ENCODE measurements at places on chromosomes 11 and 22.

DNA sequence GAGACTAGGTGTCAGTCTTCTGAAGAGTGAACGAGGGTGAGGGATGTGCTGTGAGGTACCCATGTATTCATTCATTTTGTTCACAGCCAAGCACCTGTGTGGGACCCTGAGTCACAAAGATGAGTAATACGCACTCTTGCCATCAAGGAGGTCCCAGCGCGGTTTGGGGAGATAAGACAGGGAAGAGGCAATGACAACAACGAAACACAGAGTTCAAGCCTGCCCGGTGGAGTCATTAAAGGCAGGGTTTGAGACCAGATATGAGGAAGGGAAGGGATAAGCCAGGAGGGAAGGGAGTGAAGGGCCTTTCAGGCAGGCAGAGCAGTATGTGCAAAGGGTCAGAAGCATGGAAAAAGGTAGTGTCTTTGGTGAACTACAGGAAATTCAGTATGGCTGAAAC, 4.6 kb downstream of the DCHS1 start:
- DNase-seq: no peak

DNA sequence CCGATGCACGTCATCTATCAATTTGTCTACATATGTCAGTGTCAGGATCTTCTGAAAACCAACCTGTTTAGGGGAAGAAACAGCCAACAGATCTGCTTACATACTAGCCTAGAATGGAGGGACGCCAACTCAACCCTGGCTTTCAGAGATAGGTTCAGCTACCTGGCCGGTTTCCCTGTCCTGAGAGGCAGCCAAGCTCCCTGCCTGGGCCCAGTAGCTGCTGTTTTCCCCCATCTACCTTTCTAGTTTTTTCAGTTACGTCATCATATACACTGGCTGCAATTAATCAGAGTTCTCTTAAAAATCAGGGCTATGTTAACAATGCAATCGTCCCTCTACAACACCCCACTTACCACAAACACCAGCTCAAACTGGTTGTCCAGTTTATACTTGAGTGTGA, 1.0 kb downstream of the SRPRA start:
- no peak for DNase-seq

DNA sequence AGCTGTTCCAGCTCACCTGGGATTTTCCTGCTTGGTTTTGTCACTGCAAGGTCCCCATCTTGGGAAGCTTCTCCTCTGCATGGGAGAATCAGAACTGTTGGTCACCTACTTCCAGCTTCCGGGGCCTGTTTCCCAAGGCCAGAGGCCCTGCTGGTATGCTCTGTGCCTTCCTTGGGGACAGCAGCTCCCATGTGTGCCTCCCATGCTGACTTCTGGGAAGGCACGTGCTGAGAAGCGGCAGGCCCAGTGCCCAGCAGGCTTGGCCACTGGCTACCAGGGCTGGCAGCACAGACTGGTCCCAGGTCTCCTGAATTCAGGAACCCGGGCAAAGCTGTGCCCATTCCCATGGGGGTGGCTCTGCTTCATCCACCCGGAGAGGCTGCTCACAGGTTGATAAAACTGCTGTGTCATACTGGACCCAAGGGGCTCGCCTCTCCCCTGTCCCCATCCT, 33.8 kb downstream of the MYEOV start:
- no peak for DNase-seq

DNA sequence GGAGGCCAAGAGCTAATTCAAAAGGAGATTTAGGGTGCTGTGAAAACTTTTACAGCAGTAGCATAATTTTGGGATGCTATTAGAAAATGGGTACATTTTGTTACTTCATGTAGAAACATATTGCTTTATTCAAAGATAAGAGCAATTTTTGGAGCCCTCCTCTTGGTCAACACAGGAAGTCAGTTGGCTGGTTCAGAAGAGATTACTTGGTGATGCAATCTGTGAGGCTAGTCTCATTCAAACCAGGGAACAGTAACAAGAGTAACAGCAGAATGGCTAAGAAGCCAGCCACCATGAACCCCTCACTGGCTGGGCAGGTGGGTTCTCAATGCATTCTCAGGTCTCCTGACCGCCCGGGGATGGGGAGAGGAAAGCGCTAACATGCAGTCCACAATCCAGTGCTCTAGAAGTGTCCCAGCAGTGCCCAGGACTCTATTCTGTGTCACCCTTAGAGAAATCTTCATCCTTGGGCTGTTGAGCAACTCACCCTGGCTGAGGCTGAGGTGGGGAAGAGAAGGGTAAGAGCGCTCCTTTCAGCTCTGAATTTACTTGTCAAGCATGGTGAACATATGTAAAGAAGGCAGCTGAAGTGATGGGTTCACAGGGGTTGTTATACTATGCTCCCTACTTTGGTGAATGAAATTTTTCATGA, 262.2 kb upstream of the UBASH3B start:
- no peak for DNase-seq

DNA sequence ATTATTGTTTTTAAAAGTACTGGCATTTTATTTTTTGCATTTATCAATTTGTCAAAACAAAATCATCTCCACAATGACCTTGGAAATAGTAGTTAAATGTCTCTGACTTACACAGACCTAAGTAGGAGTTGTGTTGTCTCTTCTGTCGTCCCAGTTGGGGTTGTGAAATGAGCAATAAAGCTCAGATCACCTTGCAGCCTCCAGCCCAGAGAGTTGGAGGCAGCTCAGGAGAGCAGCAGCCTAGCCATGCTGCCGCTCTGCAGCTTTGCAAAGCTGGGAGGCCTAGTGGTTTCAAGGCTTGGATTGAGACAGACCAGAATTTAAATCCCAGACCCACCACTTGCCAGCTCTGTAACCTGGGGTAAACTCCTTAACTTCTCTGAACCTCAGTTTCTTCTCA, 65.2 kb upstream of the CRYBB3 start:
- no peak for DNase-seq

- DNase-seq: no peak
Observed at GRCh38 chr11:107780775-107781174, 68.9 kb upstream of the SLN start.

DNA sequence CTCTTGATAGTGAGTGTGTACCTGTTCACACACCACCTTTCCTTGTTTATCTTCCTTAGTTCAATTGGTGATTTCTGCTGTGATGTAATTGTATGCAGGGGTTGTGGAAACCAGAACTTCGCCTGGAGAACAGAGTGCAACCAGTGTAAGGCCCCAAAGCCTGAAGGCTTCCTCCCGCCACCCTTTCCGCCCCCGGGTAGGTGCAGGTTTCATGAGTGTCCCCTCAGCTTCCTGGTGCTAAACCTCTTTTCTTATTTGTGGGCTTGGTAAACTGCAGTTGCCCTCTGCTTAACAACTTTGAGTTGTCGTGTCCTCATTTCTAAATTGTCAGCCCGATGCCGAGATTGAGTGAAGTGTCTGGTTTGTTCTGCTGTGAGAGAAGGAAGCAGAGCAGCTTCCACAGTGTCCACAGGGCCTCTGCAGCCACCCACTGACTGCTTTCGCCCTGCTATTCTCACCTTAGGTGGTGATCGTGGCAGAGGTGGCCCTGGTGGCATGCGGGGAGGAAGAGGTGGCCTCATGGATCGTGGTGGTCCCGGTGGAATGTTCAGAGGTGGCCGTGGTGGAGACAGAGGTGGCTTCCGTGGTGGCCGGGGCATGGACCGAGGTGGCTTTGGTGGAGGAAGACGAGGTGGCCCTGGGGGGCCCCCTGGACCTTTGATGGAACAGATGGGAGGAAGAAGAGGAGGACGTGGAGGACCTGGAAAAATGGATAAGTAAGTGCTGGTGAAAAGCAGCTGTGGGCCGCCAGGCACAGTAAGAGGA, 7.1 kb upstream of the GAS2L1 start:
- DNase-seq: no peak

GRCh38 chr22:32493551-32493950, 18.9 kb downstream of the FBXO7 start:
- no peak for DNase-seq

DNA sequence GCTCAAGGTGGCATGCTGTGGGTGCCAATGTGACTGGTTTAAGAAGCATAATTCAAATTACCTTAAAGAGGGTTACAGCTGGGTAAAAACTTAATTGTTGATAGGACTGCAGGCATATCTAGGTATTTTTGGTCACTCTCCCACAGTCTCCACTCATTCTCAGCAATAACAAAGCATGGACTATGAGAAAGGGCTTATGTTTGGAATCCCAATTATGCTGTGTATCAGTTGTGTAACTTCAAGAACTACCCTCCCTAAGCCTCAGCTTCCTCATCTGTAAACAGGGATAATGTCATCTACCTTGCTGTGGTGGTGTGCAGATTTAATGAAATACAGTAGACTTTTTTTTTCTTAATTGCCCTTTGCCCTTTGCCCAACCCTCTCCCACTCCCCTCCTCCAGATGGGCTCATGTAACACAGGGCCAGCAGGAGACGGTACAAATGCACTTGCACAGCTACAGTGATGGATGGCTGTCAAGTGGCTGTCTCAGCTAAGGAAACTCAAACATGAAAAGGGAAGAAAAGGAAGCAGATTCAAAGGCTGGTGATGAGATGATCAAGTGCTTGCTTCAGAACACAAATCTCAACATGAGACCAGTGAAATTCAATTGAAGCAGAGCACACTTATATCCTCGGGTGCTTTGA, 37.6 kb downstream of the MAP6 start:
- no peak for DNase-seq

- DNase-seq: no peak
Observed at GRCh38 chr11:29490938-29491337, 525.9 kb downstream of the KCNA4 start.

DNA sequence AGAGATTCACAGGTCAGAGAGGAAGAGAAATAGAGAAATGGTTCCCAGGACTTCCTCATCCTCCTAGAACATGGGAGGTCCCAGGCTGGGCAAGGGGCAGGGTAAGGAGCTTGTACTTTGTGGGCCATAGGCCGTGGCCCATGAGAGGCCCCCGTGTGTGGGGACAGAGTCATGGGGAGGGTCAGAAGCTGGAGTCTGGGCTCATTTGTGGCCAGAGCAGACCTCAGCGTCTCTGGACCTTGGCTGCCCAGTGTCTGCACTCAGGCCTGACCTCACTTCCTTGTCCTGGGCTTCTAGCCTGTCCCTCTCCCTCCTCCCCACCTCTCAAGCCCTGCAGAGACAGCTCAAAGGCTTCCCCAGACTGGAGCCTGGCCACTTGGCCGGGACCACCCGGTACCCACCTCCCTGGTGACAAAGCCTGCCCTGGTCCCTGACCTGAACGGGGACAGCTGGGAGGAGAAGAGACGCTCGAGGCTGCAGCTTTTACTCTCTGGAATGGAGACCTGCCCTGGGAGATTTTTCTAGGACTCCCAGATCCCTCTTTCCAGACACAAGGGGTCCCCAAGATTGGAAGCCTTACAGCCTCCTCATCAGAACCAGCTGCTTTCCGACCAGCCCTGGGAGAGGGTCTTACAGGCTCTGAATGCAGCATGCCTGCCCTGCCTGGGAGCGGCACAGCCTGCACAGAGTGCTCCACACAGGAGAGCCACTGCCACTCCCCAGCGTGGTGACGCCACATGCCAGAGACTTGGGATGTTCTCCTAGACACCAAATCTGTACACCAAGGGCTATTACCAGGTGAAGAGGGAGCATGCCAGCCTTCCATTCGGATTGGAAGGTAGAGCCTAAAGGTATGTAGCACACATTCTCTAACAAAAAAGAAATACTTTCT, 569.0 kb upstream of the B3GAT1 start:
- DNase-seq: no peak

Data from muscle of arm (tissue), 14 donors.